ENCODE measurements at places on chromosomes 11 and 22.

- H3K4me1 ChIP-seq = no peaks in the 10 kb centered on the region
- no peak for DNase-seq
- peaks cover 14% of the 10 kb centered on the region for H3K27me3 ChIP-seq
- H3K36me3 ChIP-seq = no peaks in the 10 kb centered on the region
- no peak overlapping the region for H3K27ac ChIP-seq
These were observed 15.7 kb downstream of the SPATA19 start for GRCh38 chr11:133829566-133829965.

GRCh38 chr11:78654866-78655265 lies 80.2 kb upstream of the NARS2 start:
- H3K4me1 ChIP-seq = peaks cover 2% of the 10 kb centered on the region
- no peak overlapping the region for H3K27ac ChIP-seq
- no peak overlapping the region for H3K4me3 ChIP-seq

- no peaks in the 10 kb centered on the region for H3K4me1 ChIP-seq
- no peak overlapping the region for H3K4me3 ChIP-seq
- H3K27ac ChIP-seq = no peak overlapping the region
- DNase-seq = no peak
- no peaks in the 10 kb centered on the region for H3K36me3 ChIP-seq
These were observed 105.4 kb downstream of the EFCAB6 start for GRCh38 chr22:43706571-43707328.

DNA sequence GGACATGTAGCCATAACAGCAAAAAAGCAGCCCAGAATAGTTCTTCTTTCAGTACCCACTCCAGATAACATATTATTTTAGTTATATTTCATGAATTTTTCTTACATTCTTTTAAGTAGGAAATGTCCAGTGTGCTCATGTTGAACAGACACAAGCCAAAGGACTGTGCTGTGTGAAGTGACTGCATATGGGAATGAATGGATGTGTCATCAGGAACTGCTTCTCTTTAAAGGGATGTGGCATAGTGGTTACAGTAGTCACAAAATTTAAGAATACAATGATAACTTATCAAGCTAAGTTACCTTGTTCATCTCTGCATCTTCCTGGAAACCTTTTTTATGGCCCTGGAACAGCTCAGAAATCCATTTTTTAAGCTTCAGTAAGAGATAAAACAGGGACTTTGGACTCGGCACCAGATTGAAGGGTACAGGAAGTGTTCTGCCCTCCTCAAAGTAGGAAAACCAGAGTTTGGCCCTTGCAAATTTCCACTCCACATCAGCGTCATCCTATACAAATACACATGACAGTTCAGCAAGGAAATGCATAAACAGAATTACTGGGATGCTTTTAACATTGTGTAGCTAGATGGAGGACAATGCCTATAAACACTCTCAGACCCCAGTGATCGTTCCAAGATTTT lies 112.8 kb downstream of the TRPC6 start:
- DNase-seq = no peak
- H3K36me3 ChIP-seq = no peaks in the 10 kb centered on the region
- H3K27ac ChIP-seq = no peak overlapping the region
- no peaks in the 10 kb centered on the region for H3K27me3 ChIP-seq

DNA sequence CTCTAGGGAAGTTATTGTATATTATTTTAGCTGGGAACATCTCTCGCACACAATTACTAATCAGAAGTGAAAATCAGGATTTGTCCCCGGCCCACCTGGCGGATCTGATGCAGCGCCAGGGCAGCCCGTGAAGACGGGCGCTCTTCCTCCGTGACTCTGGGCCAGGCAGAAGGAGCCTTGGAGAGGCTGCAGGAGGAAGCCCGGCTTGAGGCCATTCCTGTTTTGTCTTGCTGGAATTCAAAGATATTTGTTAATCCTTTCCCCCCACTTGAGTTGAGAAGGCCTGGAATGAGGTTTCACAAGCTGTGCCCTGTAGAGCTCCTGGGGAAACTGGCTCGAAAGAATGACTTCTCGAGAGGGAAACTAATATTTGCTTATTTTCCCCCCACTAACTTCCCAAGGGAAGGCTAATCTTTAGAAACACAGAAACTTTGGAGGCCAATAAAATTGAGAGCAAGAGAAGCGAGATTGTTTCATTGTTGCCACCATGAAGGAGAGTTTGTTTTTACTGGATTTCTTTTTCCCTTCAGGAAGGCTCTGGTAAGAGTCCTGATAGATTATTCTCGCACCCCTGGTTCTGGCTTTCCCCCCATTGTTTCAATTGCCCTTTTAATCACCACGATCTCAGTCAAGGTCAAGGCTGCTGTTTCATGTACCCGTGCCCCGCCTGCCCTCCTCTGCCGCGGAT lies 92.8 kb upstream of the SEPTIN5 start:
- no peak for DNase-seq
- no peaks in the 10 kb centered on the region for H3K27me3 ChIP-seq
- no peaks in the 10 kb centered on the region for H3K36me3 ChIP-seq
- H3K27ac ChIP-seq = no peak overlapping the region
- H3K4me1 ChIP-seq = no peaks in the 10 kb centered on the region
- no peak overlapping the region for H3K4me3 ChIP-seq

DNA sequence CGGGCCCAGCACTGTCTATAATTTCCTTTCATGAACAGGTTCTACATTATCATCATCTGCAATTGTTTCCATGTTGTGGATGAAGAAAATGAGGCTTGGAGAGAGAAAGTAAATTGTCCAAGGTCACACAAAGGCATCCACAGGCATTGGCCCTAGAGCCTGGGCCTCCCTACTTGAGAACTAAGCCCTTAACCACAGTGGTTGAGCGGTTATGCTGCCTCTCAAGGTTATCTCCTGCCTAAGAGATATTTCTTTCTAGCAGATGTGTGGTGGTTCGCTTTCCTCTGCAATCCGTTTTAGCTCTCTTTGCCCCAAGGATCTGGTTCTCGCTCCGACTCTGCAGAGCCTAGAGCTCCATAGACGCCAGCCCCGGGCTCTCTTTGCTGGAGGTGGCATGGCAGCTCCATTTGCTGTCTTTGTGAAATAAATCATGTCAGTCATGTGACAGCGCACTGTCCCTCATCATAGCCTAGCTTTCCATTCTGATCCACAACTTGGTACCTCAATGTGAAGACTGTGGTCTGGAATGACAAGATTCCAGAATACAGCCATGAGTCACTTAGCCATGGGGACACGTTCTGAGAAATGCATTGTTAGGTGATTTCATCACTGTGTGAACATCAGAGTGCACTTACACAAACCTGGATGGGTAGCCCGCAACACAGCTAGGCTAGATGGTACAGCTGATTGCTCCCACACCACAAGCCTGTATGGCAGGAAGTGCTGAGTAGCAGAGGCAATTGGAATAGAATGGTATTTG lies 27.2 kb downstream of the RPS6KA4 start:
- no peak overlapping the region for H3K27ac ChIP-seq
- DNase-seq = no peak
- H3K27me3 ChIP-seq = no peaks in the 10 kb centered on the region
- H3K4me1 ChIP-seq = no peaks in the 10 kb centered on the region

- DNase-seq = no peak
- H3K4me1 ChIP-seq = no peaks in the 10 kb centered on the region
- no peak overlapping the region for H3K4me3 ChIP-seq
- H3K27me3 ChIP-seq = peaks cover 33% of the 10 kb centered on the region
These were observed 19.6 kb downstream of the RTN4RL2 start for GRCh38 chr11:57479911-57480310.

GRCh38 chr11:28673691-28674432 lies 565.7 kb downstream of the METTL15 start:
- DNase-seq = no peak
- H3K4me1 ChIP-seq = peaks cover 15% of the 10 kb centered on the region
- peak overlapping the region; percentile 23 for H3K27ac ChIP-seq
- no peak overlapping the region for H3K4me3 ChIP-seq

DNA sequence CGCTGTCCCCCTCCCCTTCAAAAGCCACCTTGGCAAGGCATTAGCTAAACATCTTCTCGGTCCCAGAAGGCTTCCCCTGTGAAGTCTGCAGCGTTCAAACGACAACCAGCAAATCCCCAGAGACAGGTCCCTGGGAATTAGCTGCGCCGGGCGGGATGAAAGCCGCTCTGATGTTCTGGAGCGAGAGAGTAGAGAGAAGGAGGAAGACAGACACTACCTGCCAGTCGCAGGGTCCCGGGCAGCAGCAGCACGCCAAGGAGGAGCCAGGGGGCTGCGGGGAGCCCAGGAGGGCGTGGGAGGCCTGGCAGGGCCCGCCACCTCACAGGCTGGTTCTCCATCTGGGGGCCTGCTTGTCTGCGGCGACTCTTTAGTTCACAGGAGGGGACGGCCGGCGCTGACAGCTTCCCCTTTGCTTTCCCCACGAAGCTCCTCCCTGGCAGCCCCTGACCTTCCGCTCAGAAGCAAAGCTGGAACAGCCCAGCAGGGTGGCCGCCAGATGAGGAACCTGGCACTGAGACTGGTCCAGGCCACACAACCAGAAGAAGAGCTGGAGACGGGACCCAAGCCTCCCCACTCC lies at the start of gene NFAM1:
NFAM1 (minus strand) TSS at position 384 of the 577 bp plus-strand sequence; CDS start at position 338, 46 bp downstream.
- no peaks in the 10 kb centered on the region for H3K27me3 ChIP-seq
- DNase-seq = no peak
- no peak within 1 kb of the TSS for H3K4me3 ChIP-seq

DNA sequence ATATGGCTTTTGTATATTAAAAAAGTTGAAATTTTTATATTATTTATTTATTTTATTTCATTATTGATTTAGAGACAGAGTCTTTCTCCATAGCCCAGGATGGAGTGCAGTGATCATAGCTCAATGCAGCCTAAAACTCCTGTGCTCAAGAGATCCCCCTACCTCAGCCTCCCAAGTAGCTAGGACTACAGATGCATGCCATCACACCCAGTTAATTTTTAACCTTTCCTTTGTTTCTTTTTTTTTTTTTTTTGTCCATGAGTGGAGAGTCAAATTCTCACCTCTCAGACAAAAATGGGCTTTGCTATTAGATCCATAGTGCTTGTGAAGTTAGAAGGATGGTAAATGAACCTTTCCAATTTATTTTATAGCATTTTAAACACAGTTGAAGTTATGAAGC lies 182.5 kb downstream of the SOX6 start:
- no peaks in the 10 kb centered on the region for H3K36me3 ChIP-seq
- no peak overlapping the region for H3K4me3 ChIP-seq
- H3K4me1 ChIP-seq = no peaks in the 10 kb centered on the region
- DNase-seq = no peak
- H3K27me3 ChIP-seq = no peaks in the 10 kb centered on the region

GRCh38 chr11:16512899-16513241 lies 156.5 kb upstream of the SOX6 start:
- no peaks in the 10 kb centered on the region for H3K4me1 ChIP-seq
- H3K27ac ChIP-seq = no peak overlapping the region
- H3K27me3 ChIP-seq = no peaks in the 10 kb centered on the region

DNA sequence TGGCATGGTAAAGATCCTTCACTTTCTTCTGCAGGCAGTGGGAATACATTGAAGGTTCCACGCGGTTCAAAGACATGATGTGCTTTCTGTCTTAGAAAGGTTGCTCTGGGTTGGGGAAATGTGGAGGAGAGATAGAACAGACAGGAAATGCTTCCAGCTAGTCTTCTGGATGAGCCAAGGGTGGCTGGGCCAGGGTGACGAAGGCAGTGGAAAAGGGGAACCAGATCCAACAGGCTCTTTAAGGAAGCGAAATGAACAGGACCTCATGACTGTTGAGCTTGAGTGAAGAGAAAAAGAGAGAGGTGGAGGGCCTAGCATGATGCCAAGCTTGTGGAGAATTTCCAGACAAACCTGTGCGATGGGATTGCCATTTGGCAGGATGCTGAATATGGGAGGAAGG lies 56.4 kb upstream of the LMO1 start:
- no peak overlapping the region for H3K27ac ChIP-seq
- H3K36me3 ChIP-seq = no peaks in the 10 kb centered on the region
- H3K4me3 ChIP-seq = no peak overlapping the region
- no peaks in the 10 kb centered on the region for H3K4me1 ChIP-seq

GRCh38 chr11:23497040-23497439 lies 636.8 kb upstream of the CCDC179 start:
- no peak overlapping the region for H3K27ac ChIP-seq
- H3K4me3 ChIP-seq = no peak overlapping the region
- H3K27me3 ChIP-seq = no peaks in the 10 kb centered on the region
- H3K36me3 ChIP-seq = no peaks in the 10 kb centered on the region
- H3K4me1 ChIP-seq = no peaks in the 10 kb centered on the region

DNA sequence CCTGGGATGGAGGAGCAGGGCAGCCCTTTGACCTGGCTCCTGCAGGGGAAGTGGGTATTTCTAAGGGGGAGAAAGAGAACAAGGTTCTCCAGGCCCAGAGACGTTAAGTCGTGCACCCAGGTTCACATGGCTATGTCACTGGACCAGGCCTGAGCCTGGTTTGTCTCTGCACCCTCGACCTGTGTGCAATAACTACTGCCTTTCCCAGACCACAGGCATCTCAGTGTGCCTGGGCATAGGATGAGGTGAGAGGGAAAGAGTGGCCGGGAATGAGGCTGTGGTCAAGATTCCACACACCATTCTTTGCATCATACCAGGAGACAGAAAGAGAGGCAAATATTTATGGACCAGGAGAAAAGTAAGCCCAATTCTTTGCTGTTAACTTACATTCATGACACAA lies 66.8 kb downstream of the PRR5L start:
- peaks cover 38% of the 10 kb centered on the region for H3K4me1 ChIP-seq
- H3K27me3 ChIP-seq = no peaks in the 10 kb centered on the region
- no peaks in the 10 kb centered on the region for H3K36me3 ChIP-seq
- peak overlapping the region; percentile 95 for H3K27ac ChIP-seq

DNA sequence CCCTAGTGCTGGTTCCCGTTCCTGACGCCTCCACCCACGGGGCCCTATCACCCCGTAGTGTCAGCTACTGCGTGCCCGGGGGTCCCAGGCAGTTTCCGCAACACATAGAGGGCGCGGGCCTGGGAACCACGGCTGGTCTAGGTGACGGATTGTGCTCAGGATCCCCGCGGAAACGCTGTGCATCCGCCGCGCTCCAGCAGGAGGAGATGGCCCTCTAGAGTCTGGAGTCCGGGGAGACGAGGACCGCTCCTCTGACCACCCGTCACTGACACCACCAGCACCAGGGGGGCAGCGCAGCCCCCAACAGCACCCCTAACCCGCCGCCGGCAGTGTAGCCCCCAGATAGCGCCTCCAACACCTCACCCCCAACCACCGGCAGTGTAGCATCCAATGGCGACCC lies 4.4 kb upstream of the RFPL3 start:
- no peak for DNase-seq
- peaks cover 32% of the 10 kb centered on the region for H3K36me3 ChIP-seq
- no peak overlapping the region for H3K27ac ChIP-seq
- peak overlapping the region; percentile 79 for H3K4me3 ChIP-seq
- no peaks in the 10 kb centered on the region for H3K4me1 ChIP-seq
- H3K27me3 ChIP-seq = no peaks in the 10 kb centered on the region

DNA sequence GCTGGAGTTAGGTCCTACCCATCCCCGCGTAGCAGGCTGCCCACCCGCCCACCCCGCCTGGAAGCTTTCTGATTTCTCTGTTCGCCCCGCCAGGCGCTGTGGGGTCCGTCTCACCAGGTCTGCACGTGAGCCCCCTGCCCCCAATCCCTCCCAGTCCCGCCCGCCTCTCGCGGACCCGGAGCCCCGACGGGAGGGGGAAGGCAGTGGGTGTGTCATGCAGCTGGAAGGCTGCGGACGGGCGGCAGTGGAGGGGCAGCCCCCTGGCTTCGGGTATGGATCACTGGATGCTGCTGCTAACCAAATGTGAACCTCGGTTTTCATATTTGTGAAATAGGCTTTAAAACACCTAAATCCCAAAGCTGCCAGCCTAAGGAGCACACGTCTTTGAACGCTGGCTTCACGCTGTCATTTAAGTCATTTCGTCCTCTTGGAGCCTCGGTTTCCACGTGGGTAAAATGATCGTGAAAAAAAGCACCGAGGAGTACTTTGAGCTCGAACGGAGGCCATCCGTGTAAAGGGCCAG lies 568 bp upstream of the BIK start:
- no peak overlapping the region for H3K27ac ChIP-seq
- peaks cover 11% of the 10 kb centered on the region for H3K27me3 ChIP-seq
- H3K36me3 ChIP-seq = no peaks in the 10 kb centered on the region
- H3K4me1 ChIP-seq = no peaks in the 10 kb centered on the region
- H3K4me3 ChIP-seq = peak overlapping the region; percentile 52

All from RWPE2 (cell line).